Muscle of leg (tissue), 16 donors: ENCODE measurements at places on chromosomes 2 and 18.

GRCh38 chr2:105569606-105570005, 170.8 kb upstream of the FHL2 start:
- DNase-seq = no peak

DNA sequence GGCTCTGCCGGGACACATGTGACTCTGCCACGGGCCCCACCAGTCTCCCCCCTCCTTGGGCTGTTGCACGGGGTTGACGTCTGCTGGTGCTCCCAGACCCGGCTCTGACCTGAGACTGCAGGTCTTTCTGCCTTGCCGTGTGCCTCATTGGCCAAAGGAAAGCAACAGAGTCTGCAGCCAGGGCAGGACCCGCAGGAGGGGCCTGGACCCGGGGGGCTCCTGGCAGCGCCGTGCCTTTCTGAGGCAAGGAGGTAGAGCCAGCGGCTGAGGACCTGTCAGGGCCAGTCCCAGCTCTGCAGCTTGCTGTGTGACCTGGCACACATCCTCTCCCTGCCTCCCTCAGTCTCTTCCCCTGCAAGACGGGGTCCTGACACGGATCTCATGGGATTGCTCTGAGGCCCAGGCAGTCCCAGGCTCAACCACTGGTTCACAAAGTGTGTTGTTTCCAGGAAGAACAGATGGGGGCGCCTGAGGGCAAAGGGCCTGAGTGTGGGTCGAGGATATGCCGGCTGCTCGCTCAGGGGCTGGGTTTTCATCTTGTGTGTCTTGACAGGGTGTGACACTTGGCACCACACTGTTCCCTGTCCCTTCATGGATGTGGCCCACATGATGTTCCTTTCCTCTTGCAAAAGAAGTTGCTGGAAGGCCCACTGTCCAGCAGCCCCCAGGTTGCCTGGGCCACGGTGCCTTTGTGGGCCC, 9.0 kb downstream of the CAPN10 start:
- no peak for DNase-seq

DNA sequence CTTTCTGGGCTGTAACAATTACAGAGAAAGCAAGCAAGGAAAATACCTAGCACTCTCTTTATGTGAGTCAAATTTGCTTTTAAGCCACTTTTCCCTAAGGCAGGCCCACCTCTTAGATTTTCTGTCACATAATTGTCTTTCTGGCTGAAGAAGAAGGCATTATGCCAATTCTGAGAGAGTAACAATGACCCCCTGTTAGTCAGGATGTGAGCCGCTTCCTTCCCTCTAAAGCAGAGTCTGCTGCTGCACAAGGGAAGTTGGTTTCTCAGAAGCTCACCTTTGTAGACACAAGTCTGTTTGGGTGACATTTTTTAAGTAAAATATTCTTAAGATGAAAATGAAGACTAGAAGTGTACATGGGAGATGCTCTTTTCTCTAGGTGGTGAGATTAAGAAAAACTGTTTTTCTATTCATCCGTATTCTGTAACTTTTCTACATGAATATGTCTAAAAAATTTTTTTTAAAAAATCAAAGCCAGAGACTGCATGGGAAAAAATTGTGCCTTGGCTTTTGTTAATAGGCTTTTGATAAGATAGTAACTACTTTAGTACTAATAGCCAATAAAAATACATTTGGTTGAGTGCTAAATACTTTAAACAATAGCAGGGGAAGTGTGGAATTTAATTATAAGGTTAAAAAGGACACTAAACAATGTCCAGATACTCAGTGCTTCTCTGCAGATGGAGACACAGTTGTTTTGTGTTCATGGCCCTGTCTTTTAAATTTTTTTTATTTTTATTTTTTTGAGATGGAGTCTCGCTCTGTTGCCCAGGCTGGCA, 33.4 kb upstream of the VPS54 start:
- peak; percentile 48 for DNase-seq

GRCh38 chr2:233449081-233449901, 95.0 kb downstream of the DGKD start:
- DNase-seq = no peak

DNA sequence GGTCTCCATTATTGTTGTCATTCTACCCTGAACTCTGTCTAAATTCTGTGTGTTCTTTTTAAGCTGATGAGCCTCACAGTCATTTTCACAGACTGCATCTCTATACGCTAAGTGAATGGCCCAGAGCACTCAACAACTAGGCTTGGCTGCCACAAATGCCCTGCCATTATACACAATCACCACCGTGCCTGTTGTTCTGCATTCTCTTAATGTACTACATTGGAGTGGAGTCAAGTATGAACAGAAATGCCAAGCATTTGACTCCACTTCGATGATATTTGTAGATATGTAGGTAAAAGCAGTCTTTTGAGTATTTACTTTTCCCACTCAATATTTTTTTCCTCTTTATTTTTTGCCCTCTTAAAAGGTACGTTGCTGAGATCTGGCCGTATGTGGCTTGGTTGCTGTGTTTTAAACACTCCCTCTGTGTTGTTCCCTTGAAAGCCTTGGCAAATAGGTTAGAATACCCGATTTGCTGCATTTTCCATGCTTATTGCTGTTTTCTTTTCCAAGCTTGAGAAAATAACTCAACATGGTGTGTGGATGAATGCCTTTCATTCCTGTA, 36.2 kb upstream of the TMEFF2 start:
- DNase-seq = peak; percentile 29

- DNase-seq = peak; percentile 64
Observed at GRCh38 chr18:11271954-11272353, 122.6 kb upstream of the PIEZO2 start.

DNA sequence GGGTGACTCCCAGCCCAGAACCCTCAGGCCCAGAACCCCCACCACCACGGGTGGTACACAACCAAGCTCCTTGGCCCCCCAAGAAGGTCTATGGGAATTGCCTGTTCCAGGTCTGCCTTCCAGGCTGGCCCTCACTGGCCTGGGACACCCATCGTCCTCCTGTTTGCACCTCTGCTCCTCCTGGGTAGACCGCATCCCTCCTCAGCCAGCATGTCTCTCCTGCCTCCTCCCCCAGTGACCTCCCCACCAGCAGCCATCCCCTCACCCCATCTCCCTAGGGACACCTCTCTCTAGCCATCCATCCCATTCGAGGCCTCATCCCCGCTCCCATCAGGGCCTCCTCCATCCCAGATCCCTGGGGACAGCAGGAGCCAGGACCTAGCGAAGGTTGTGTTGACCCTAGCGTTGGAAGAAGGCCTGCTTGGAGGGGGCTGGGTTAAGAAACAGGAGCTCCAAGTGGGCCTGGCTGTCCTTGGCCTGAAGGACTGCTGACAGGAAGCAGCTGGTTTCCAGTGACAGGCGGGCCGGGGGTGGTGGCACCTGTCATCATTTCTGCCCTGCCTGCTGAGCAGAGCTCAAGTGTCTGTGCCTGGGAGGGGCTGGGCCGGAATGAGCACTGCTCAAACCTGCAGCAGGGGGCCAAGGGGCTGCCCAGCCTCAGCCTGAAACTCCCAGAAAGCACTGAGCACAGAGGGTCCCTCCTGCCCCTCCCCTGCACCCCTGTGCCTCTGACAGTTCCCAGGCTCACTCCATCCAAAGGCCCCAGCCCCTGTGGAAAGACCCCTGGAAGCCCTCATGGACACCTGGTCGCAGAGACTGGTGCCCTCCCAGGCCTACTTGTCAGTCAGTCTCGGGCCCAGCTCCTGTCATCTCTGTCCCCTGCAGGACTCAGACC, 96.0 kb upstream of the OTOS start:
- DNase-seq = peak; percentile 90

- peak; percentile 93 for DNase-seq
Observed at GRCh38 chr2:210392469-210392881, 77.5 kb upstream of the MYL1 start.

- peak; percentile 37 for DNase-seq
Observed at GRCh38 chr2:65754219-65754618, 321.8 kb upstream of the SPRED2 start.

DNA sequence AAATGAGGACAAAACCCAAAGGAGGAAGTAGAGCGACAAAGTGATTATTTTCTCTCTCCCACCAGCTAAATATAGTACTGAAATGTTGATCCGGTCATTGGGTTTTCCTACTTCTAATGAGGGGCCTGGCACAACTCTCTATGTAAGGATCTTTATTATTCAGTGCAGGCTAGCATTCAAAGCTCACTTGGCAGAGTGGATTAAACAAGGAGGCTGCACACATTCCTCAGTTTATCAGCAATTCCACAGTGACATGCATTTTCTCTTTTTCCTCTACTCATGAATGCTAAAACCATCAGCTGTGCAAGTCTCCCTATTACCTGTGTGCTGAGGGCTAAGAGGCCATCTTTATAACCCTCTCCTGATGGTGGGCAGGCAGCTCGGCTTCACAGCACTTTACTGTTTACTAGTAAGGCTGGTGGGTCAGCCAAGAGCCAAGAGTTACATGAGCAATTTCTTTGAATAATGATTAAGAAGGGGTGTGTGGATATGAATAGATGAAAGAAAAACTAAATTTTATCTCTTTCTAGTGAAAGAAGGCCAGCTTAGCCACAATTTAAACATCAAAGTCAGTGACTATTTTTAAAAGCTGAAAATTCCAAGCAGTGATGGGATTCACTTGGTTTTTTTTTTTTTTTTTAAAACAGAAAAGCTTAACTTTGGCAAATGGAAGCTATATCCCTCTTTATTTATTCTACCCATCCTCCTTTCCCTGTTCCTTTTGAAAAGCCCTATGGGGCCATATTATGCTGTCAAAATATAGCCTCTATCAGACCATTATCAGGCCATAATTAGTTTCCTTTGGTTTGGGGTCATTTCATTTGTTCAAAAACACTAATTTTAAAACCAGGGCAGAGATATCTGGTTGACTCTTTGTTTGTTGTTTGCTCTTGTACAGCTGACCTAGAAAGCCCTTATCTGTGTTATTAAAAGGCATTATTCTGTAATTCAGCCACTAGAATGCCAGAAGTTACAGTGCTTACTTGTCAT, 111.0 kb downstream of the RBM43 start:
- no peak for DNase-seq

DNA sequence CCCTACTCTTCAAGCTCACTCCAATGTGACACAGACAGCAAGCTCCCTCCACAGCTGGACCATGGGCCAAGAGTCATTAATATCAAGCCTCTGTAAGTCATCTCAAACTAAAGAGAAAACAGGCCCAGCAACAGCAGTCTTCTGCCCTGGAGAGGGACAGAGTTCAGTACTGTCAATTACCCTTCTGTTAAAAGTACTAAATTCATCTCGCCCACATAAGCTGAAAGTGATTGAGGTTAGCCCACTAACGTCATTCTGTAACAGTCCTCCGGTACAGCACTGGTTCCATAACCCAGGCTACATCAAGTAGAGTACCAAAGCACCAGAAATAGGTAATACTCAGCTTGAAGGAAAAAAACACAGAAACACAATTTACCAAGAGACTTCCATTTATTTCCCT, 25.9 kb downstream of the THADA start:
- DNase-seq = no peak

DNA sequence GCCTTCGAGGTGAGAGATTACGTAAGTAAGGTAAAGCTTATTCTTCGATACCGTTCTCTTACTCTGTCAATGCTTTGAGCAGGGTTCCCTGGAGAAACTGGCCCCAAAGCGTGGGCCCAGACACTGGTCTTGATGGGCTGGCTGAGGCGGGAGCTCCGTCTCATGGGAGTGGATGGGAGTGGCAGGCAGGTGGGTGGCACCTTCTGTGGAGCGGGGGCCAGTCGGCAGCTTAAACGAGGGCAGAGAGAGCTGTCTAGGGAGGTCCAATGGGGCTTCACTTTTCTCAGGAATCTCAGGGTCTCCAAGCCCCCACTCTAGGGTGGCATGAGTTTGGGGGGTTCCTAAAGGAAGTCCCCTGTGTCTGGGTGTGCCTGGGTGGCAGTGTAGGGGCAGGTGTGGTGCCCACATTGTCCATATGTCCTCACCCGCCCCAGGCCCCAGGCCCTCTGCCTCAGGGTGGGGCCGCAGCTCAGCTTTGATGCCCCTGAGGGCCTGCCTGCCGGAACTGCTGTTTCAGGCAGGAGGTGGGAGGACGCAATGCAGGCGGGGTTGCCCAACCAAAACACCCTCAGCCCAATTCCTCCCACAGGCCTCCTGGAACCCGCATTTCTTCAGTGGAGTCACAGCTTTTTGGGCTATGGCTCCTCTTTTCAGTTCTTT, 32.5 kb upstream of the FOSL2 start:
- DNase-seq = no peak

- DNase-seq = peak; percentile 94
Observed at GRCh38 chr18:13221869-13222855, 3.6 kb downstream of the LDLRAD4 start.

DNA sequence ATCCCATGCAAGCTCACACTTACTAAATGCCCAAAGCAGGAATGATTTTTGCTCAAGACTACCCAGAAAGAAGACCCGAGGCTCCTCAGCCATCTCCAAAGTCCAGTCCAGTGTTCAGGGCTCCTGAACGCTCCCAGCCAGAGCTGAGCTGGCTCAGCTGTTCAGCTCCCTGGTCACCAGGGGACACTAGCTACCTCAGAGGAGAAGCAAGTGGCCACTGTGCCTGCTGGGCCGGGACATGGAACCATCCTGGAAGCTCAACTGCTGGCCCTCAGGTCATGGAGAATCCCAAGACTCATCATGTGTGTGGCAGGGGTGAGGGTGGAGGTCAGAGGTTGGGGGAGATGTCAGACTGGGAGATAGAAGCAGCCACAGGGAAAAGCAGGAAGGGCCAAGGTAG, 89.0 kb downstream of the GALNT14 start:
- DNase-seq = no peak

DNA sequence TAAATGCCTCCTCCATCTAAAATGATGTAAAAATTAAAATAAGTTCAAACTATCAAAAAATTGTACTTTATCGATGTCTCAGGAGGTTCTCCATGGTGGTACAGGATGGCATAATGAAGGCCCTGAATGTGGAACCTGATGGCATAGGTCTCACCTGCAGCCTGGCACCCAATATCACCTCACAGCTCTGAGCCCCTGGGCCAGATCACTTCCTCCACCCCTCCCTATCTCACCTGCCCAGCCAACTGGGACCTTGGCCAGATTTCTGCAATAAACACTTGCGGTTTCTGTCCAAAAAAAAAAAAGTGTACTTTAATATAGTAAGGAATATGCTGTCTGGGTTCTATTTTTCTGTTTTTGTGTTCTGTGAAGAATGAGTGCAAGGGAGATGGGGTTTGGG, 6.7 kb upstream of the RBM45 start:
- DNase-seq = no peak

DNA sequence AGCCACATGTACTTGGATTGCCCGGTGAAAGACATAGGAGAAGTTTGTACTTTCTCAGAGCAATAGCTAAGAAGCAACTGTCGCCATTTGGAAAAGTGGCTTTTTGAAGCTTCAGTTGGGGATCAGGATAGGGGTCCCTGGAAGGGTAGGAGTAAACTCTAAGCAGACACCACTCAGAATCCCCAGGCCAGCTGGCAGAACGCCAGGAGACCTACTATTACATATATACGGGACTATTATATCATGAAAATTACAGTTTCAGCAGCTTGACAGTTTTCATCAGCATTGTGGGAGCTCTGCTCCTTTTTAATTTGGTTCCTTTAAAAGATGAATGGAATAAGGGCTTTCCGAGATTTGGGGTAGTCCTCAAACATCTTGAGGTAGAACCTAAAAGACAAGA, 54.9 kb downstream of the SRD5A2 start:
- no peak for DNase-seq

- no peak for DNase-seq
Observed at GRCh38 chr2:181818840-181819239, 72.7 kb upstream of the ITPRID2 start.

- DNase-seq = no peak
Observed at GRCh38 chr2:187188783-187189631, 259.0 kb downstream of the CALCRL start.

- DNase-seq = no peak
Observed at GRCh38 chr2:99188357-99188756, 7.4 kb downstream of the MRPL30 start.
